Muscle of arm (tissue), 14 donors: ENCODE measurements at places on chromosomes 2 and 18. TPM values are rescaled to one million over a fixed set of nuclear protein-coding genes. Genes with fewer than 3 reads are reported as not detected.

Gene OTOS
- not detected for polyA plus RNA-seq

Gene ASAP2
- polyA plus RNA-seq: not detected

Gene LDLRAD4
- polyA plus RNA-seq: 11.8 TPM

Gene AGFG1
- 52.1 TPM for polyA plus RNA-seq

Gene KCTD1
- polyA plus RNA-seq: 5.3 TPM

Gene BOK
- 67.6 TPM for polyA plus RNA-seq

Gene ITGB6
- polyA plus RNA-seq: 54.3 TPM

Gene SEPTIN10
- polyA plus RNA-seq: 72.0 TPM

Gene PROKR1
- 1.8 TPM for polyA plus RNA-seq

Gene ACKR3
- 23.6 TPM for polyA plus RNA-seq

Gene FBXO48
- 2.0 TPM for polyA plus RNA-seq

Gene NDUFV2
- polyA plus RNA-seq: 121 TPM

Gene ITPRIPL1
- polyA plus RNA-seq: 4.1 TPM

Gene GPR55
- polyA plus RNA-seq: not detected

Gene GPAT2
- 8.0 TPM for polyA plus RNA-seq

Gene EFR3B
- 6.8 TPM for polyA plus RNA-seq

Gene ERFE
- polyA plus RNA-seq: 12.0 TPM

Gene ABCG8
- 0.11 TPM for polyA plus RNA-seq

Gene TIGD1
- polyA plus RNA-seq: 9.0 TPM

Gene SERPINB3
- polyA plus RNA-seq: not detected

Gene REG3G
- not detected for polyA plus RNA-seq

Gene SOX11
- 22.7 TPM for polyA plus RNA-seq
